ENCODE measurements at places on chromosomes 4 and X. TPM values are rescaled to one million over a fixed set of nuclear protein-coding genes. Genes with fewer than 3 reads are reported as not detected.

TBX22 gene
- polyA plus RNA-seq: 2.5 TPM

MAGEC3 gene
- 0.96 TPM for polyA plus RNA-seq

RAB40A gene
- polyA plus RNA-seq: 4.8 TPM

SFRP2 gene
- polyA plus RNA-seq: 12.5 TPM

PLAC1 gene
- polyA plus RNA-seq: 5.4 TPM

DNA sequence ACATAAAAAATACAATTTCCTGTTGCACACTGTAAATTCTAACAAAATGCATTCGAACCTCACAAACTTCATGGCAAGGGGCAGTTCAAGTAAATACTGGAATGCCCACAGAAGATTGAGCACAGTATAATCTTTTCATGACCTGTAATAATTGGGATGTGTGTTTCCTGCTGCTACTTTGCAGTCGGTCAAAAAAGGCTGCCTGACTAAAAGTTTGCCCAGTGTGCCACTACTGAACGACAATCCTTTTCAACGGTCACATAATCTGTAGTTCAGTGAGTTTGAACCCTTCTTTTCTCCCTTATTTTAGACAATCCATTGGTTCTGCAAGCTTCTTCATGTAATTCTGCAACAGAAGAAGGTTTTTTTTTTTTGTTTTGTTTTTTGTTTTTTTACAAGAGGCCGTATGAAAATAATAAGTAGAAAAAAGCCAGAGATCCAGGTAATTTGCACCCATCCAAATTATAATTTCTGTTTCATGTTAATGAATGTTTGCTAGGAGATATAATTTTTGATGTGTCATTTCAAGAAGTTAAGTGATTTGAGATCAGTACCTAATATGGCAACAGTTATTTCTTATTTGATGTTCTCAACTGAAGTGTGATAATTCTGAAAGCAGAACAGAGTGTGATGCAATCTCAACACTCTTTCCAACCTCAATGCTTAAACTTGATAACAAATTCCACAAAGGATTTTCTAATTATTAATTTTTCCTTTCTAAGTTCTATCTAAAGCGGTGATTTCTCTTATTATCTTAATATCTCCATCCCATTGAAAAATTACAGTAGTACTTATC, 237.6 kb downstream of the FSTL5 start:
- DNase-seq: no peak

DNA sequence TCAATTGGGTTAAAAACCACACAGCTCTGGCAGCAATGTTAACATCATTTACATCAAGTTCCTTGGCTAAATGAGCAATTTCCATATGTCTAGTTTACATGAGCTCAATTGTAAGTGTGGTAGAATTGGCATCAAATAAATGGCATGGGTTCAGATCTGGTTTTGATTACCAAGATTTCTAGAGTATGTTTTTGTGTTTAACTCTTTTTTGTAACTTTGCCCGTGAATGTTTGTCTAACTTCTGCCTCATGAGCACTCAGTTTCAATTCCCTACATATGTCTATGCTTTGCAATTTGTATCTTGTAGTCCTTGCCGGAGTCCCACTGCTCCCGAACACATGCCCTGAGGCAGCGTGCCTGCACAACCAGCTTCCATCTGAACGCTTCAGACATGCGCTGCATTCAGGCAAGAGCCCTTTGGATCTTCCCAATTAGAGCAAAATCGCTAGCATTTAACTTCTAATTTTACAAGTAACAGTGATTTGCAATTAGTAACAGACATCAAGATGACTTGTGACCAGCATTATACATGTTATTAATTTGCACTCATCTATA, 644.4 kb downstream of the TRIML1 start:
- DNase-seq: no peak

DNA sequence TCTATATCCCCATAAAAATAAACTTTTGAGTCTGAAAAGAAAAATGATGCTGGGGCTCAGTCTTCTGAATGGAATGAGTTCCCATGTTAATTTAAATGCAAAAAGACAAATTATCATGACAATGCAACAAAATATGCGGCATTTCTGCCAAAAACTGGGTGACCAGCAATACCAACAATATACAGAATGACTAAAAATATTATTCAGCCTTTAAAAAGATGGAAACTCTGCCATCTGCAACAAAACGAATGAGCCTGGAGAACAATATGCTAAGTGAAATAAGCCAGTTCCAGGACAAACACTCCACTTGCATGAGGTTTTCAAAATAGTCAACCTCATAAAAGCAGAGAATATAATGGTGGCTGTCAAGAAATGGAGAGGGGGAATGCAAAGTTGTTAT, 558.5 kb downstream of the IL15 start:
- no peak for DNase-seq

GRCh38 chr4:124868495-124868894, 156.0 kb upstream of the ANKRD50 start:
- no peak for DNase-seq

- DNase-seq: no peak
These were observed 596.4 kb downstream of the MID1IP1 start for GRCh38 chrX:39397561-39398199.

DNA sequence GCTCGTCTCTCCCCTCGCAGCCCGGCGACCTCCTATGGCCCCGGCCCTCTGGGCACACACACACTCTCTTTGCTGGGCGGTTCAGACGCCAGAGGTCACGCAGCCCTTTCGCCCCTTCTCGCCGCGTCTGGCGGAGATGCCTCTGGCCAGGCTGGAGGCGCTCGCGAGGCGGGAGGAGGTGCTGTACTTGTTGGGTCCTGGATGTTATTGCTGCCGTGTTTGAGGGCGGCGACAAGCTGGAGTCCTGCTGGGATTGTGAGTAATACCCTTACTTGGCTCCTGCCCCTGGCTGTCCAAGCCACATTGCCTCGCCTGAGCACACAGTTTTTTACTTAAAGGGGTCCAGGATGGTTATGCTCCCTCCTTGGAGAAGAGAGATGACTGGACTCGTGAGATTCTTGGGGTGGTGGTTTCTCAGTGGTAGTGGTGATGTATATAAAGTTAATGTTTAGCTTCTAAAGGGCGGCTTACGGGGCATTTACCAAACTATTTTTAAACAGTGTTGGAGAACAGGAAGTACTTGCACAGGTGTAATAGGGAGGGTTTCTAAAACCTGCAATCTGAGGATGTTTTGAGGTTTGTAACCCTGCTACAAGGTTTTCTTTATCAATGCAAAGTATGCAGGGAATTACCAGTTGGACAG, 572 bp downstream of the USP53 start:
- no peak for DNase-seq

DNA sequence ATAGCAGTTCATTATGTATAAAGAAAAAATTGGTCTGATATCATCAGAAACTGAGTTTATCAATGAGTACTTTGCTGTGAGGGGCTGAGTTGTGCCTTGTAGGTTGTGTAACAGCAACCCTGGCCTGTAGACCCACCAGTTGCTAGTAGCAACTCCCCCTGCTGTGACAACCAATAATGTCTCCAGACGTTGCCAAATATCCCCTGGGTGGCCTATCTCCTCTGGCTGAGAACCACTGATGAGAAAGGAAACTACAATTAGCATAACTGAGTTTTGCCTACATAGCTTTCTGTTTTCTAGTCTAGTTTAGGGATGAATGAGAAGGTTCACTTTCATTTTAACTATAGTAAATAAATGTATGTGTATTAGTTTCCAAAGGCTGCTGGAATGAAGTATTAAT, 234.1 kb downstream of the CPE start:
- no peak for DNase-seq

DNA sequence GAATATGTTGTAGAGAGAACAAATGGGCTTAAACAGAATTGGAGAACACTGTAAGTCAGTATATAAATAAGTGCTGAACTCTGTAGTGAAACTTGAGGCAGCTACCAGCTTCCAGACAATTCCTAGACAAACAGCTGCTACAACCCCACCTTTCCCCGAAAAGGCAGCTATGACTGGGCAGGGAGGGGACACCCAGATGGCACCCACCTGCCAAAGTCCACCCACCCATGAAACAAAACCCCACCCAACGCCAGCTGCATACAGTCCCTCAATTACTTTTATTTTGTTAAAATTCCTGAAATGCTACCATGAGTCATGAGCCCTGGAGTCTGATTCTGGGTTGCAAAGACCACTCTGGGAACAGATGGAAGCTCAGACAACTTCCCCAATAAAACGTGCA, 24.4 kb downstream of the RELL1 start:
- DNase-seq: no peak

DNA sequence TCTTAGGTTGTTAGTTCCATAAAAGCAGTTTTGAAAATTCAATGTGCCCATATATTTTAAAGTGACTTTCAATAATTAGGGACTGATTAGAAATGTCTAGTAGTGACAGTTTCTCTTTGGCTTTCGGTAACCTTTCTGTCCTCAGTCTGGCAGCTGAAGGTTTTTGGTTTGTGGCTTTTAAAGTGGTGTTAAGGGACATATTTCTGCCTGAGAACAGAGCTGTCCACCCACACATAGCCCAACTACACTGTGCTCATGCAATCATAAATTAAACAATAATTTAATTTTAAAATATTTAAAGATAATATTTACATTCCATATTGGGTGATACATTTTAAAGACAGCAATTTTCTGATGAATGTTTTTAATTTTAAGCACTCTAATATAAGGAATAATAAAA, 335.0 kb upstream of the TENM3 start:
- DNase-seq: no peak

GRCh38 chrX:150982235-150982787, 824 bp upstream of the HMGB3 start:
- no peak for DNase-seq

DNA sequence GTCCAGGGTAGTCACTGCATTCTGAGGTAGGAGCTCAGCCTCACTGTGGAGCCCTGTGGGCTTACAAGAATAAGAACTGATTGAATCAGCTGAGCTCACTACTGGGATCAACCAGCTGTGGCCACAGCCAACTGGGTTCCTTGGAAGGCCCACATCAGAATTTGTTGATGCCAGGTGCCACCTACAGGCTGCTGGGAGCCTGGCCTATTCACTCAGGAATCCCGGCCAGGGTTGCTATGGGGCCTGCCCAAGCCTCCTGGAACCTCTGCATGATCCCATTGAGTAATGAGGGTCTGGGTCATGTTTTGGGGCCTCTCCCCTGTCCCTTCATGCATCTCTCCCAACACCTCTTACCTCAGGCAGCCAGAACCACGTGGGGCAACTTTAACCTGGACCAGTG, 53.9 kb upstream of the KIAA1210 start:
- no peak for DNase-seq

GRCh38 chr4:175971388-175972179, 94.1 kb upstream of the WDR17 start:
- DNase-seq: no peak
